ENCODE measurements at places on chromosomes 5 and 9.

DNA sequence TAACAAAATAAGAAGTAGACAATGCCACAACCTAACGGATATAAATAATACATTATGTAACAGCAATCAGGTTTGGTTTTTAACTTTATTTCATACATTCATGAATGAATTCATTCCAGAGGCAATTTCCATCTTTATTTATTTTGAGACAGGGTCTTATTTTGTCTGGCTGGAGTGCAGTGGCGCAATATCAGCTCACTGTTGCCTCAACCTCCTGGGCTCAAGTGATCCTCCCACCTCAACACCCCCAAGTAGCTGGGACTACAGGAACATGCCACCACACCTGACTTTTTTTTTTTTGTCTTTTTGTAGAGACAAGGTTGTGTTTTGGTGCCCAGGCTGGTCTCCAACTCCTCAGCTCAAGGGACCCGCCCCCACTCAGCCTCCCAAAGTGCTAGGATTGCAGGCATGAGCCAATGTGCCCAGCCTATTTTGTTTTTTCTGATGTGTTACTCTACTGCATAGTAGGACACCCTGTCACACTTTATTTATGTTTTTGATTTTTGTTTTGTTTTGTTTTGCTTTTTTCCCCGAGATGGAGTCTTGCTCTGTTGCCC, 26.3 kb upstream of the C5orf24 start:
- no peak for DNase-seq

GRCh38 chr9:134476272-134476941, 150.2 kb downstream of the RXRA start:
- DNase-seq, result no peak

DNA sequence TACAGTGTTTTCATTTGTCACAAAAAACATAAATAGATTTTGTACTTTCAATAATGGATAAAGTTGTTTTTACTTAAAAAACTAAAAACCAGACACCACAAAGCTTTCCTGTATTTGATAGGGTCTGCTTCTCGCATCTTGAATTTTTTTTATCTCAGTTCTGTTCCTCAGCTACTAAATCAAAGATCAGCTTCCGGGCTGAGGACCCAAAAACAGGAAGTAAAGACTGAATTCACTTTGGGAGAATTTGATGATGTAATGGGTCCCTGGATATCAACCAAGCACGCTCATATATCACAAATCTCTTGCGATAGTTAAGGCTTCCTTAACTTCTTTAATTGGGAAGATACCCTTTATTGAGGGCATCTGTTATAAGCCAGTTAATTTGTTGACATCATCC, 24.1 kb downstream of the ITK start:
- no peak for DNase-seq

DNA sequence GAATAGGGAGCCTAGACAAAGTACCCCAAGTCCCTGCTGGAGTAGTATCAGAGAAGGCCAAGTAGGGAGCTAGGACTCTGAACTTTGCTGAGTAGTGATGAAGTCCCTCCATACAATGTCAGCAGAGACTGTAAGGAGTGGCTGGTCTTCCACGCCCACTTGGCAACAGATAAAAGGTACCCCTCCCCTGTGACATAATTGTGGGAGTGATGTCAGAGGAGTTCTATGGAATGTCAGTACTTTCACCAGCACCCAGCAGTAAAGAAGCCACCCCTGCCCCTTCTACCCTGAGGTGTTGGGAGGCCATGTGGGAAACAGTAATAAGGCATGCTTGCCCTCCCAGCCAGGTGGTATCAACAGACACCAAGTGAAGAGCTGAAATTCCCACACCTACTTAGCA, 143.9 kb downstream of the SLIT3 start:
- DNase-seq, result no peak

DNA sequence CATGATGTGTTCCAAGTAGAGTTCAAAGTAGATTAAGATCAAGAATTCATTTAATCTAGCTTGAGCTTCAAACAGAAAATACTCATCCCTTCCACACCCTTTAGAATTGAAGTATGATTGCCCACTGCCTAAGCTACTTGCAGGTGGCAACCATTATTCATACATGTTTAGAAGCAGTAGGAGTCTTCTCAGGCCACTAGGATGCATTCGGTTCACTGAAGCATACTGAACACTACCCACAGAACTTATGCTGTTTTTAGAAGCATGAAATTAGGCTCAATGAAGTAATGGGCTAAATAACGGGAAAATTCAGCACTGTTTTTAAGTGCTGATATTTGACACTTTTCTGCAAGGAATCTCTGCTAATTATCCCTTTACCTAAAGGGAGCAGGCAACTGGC, 263.4 kb downstream of the DEPDC1B start:
- no peak for DNase-seq

Data from A172 (cell line).